ENCODE measurements at places on chromosomes 3 and 15. TPM values are rescaled to one million over a fixed set of nuclear protein-coding genes. Genes with fewer than 3 reads are reported as not detected.

The PLA2G4E gene
- not detected for polyA plus RNA-seq

The ITIH3 gene
- not detected for polyA plus RNA-seq

DNA sequence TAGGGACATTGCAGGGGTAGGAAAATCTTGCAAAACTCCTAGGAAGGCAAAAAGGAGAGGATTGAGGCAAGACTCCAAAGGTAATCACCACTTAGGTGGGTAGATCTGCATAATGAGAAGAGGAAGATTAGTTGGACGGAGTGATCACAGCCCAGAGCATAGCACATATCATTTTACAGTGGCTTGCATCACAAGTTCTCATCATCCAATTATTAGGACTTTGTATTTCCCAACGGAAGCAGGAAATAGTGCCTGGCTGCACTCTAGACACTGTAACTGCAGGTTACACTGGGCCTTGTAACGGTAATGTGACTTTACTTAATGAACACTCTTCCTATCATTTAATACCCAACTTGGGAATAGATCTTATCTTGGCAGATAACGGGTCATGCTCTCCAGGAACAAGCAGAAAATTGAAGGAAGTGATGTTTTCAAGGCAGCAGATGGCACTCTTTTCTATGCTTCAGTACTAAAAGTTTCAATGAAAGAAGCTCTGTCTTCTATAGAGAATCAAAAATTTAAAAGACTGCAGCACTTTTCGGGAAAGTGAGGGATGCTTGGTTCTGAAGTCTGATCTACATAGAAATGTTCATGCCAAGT is 101.9 kb upstream of the KCNMB2 start:
- H3K27ac ChIP-seq = no peak overlapping the region
- DNase-seq = no peak

DNA sequence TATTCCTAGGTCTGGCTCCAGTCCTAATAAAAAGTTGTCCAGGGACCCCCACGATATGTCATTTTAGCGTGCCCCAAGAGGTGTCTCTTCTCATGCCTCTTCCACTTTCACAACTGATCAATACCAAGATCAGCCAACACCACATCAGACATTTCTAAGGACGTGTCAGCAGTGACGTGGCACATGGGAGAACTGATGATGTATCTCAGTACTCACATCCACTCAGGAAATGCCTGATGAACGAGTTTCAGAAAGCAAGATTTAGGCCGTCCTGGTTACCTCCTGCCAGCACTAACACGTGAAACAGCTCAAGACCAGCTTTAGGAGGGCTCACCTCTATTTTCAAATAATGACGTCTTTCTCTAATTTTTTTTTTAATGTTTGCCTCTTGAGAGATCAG is 19.6 kb downstream of the VGLL4 start:
- no peak overlapping the region for H3K27ac ChIP-seq
- peaks cover 16% of the 10 kb centered on the region for H3K4me1 ChIP-seq
- DNase-seq = no peak
- H3K36me3 ChIP-seq = no peaks in the 10 kb centered on the region
- H3K4me3 ChIP-seq = no peak overlapping the region
- H3K27me3 ChIP-seq = no peaks in the 10 kb centered on the region

DNA sequence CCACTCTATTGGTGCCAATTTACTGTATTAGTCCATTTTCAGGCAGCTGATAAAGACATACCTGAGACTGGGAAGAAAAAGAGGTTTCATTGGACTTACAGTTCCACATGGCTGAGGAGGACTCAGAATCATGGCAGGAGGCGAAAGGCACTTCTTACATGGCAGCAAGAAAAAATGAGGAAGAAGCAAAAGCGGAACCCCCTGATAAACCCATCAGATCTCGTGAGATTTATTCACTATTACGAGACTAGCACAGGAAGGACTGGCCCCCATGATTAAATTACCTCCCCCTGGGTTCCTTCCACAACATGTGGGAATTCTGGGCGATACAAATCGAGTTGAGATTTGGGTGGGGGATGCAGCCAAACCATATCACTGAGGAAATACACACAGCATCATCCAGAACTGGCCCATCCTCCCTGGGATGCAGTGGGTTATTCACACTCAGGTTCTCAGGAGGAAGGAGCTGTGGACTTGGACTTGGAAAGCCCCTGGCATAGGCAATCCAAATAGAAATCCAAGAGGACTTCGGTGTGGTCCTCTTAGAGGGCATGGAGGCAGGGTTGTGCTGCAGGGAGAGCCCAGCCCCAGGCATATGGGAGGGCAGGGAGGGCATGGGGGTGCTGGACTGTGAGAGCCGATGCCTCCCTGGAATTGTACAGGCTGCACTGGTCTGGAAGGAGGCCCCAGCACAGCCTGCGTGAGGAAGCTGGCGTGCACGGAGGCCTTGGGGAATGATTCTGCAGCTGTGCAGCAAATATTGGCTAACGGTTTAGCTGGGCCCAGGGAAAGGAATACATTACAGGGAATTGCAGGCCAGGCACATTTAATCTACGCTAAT is 62.9 kb downstream of the EFCAB12 start:
- no peaks in the 10 kb centered on the region for H3K36me3 ChIP-seq
- peak; percentile 47 for DNase-seq
- peaks cover 8% of the 10 kb centered on the region for H3K4me1 ChIP-seq
- no peak overlapping the region for H3K27ac ChIP-seq
